ENCODE measurements at places on chromosomes 2 and 18.

DNA sequence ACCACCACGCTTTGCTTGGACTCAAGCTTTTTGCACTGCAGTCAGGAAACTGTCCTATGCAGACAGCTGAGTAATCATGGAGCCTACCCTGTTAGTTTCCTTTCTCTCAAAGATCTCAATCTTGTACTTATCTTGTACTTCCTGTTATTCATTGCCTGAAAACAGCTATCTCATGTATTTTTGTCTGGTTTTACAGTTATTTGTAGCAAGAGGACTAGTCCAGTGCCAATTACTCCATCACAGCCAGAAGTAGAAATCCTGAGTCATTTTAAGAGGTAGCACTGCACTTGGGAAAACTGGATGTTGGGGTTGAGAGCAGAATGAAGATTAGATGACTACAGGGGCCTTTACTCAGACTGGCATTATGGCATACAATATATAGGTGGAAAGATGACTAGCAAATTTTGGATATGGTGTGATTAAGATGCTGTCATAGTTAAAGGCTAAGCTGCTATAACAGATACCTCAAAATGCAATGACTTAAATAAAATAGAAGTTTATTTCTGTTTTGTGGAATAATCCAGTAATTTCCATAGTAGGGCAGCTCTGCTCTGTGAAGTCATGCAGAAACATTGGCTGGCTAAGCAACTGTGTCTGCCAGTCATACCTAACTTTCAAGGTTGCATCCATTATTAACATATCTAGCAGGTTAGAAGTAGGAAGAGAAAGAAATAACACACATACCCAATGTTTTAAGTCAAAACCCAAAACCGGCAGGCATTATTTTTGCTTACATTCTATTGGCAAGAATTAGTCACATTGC, 21.1 kb upstream of the CHMP3 start:
- no peak for DNase-seq

- DNase-seq: no peak
Measured at GRCh38 chr18:61076986-61077385, 256.2 kb upstream of the CDH20 start.

DNA sequence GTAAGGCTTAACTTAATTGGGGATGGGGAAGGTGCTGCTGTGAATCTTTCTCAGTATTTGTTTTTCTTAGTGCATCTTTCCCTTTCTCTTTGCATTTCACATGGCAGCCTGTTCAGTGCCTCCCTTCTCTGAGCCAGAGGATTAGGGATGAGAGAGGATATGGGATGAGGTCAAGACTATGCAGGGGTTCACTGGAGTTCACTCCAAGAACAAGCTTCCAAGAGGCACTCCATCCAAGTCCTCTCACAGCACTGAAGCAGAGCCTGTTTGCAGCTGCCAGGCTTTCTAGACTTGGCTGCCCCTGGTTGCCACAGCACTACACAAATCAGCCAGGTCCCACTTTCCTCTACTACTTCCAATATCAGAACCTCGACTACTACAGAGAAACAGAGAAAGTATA, 80.3 kb upstream of the GYPC start:
- DNase-seq: no peak

- DNase-seq: no peak
Measured at GRCh38 chr2:3454802-3455201, 64.5 kb downstream of the ADI1 start.
